Lung (tissue), 17 donors: ENCODE measurements at places on chromosomes 13 and 19. TPM values are rescaled to one million over a fixed set of nuclear protein-coding genes. Genes with fewer than 3 reads are reported as not detected.

DNA sequence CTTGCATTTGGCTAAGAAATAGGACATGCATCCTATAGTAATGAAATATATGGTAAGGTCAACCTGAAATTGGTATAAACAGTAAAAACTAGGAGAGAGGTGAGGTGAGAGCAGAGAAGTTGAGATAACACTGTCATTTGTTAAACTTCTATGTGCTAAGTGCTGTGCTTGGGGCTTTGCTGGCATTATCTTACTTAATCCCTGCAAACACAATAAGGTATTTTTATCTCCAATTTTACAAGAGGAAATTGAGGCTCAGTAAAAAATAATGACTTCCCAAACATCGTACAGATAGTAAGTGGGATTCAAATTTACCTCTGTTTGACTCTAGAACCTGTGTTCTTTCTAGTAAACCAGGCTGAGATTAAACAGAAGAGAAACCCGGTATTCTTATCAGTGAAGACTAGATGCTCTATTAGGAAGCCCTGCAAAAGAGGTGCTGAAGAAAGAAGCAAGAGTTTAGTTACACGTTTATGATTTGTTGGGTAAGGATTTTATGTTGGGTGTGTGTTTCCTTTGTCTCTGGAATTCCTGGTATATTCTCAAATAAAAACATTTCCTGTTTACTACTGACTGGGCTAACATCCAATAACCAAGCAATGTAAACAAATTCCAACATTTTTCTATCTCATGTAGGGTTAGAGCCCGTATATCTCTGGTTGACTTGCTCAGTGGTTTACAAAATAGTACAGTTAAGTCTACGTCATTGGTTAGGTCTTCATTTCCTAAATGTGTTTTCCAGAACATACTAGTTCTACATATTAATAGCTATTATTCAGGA, 137.3 kb upstream of the FNDC3A start:
- H3K27ac ChIP-seq: no peak overlapping the region
- DNase-seq: no peak
- no peaks in the 10 kb centered on the region for H3K4me1 ChIP-seq
- H3K36me3 ChIP-seq: no peaks in the 10 kb centered on the region
- no peak overlapping the region for H3K4me3 ChIP-seq

DNA sequence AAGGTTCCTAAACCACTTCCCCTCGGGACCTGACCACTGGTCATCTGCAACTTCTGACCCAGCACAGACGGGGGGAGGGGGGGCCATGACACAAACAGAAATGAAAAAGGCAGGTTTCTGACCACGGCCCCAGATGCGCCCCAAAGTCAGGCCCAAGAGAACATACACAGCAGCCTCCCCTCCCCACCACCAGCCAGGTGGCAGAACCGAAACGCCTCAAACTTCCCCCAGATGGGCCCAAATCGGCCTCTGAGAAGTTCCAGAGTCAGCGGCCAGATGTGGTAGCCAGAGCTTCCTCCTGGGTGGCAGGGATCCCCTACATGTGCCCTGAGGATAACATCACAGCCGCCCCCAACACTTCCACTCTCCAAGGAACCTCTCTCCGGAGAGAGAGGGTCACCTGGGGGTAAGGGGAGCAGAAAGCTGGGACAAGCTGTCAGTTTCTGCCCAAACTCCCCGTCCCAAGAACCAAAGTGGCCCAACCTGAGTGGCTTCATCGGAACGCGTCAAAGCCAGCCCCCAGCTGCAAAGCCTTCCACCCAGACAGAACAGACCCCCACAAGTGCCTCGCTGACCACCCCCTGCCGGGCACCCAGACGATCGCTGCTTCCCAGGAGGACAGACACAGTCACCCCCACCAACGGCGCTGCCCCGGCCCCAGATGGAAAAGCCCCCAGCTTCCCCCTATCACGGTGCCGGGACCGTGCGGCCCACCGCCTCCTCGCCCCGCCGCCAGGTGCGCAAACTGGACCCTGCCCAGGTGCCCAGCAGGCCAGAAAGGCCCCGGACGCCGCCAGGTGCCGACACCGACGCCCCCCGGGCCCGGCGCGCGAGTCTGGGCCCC, 800 bp downstream of the ELL start:
- no peaks in the 10 kb centered on the region for H3K27me3 ChIP-seq
- peaks cover 4% of the 10 kb centered on the region for H3K4me1 ChIP-seq
- H3K4me3 ChIP-seq: peak overlapping the region; percentile 94
- no peaks in the 10 kb centered on the region for H3K36me3 ChIP-seq
- DNase-seq: peak; percentile 61

DNA sequence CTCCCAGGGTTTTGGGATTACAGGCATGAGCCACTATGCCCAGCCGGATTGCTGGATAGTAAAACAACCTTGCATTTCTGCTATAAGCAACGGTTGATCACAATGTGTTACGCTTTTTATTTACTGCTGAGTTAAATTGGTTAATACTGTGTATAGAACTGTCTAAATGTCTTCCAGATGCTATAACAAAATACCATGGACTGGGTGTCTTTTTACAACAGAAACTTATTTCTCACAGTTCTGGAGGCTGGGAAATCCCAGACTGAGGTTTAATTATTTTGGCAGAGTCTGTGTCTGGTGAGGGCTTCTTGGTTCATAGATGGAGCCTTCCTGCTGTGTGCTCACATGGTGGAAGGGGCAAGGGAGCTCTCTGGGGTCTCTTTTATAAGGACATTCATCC, 65.5 kb downstream of the ING1 start:
- no peak overlapping the region for H3K27ac ChIP-seq
- no peaks in the 10 kb centered on the region for H3K4me1 ChIP-seq
- no peaks in the 10 kb centered on the region for H3K27me3 ChIP-seq

DNA sequence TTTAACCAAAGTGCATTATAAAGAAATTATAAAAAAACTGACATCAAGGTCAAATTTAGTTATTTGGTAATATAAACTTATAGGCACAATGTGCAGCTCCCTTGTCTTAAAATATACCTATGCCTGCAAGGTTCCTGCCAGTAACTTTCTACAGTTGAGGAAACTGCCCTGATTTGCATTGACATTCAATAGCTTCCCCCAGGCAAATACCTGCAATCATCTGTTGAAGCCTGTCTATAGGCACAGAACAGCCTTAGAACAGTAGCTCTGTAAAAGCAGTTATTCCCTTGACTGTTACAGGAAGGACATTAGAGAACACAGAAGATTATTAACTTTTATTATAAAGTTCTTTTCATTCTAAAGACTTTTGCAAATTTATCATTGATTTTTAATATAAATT, 1239.5 kb downstream of the PCDH9 start:
- no peak for DNase-seq
- no peak overlapping the region for H3K4me3 ChIP-seq
- no peaks in the 10 kb centered on the region for H3K27me3 ChIP-seq
- H3K36me3 ChIP-seq: no peaks in the 10 kb centered on the region

GRCh38 chr19:30167206-30167868, 204.8 kb upstream of the ZNF536 start:
- no peaks in the 10 kb centered on the region for H3K4me1 ChIP-seq
- H3K4me3 ChIP-seq: no peak overlapping the region
- H3K27ac ChIP-seq: no peak overlapping the region
- H3K36me3 ChIP-seq: no peaks in the 10 kb centered on the region
- H3K27me3 ChIP-seq: peaks cover 2% of the 10 kb centered on the region

DNA sequence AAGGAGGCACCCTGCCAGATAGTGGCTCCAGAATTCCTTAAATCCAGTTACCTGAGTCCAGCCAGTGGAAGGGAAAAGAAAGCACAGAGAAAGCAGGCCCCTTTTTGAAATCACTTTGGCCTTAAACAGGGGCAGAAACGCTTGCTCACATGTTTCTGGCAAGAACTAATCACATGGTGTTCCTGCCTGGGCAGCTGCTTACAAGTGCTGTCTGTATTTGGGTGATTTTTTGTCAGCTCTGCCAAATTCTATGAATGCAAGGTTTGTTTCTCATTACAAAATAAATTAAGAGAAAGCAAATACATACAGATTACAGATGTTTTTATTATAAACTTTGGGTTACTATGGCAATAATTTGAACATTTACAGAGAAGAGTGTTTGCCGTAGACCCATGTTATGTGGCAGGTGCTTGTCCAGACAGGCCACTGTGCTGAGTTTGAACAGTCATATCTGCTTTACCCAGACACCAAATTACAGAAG, 1237.8 kb downstream of the SLITRK5 start:
- H3K4me1 ChIP-seq: no peaks in the 10 kb centered on the region
- H3K4me3 ChIP-seq: no peak overlapping the region
- H3K27ac ChIP-seq: no peak overlapping the region
- no peak for DNase-seq

DNA sequence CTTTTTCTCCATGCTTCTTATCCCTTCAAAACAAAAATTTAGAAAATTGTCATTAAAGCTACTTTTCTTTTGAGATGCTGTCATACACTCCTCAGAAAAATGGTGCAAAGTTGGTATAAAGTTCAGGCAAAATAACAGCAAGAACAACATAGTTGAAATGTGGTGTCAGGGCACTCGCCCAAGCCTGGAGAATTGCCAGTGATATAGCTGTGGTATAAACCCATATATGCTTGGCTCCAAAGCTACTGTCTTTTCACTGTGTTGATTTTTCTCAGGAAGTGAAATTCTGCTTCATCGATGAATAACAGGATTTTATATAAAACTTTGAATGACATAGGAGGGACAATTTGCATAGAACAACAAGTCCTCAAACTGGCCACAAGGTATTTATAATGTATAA, 2532.9 kb downstream of the PCDH9 start:
- no peaks in the 10 kb centered on the region for H3K36me3 ChIP-seq
- H3K4me3 ChIP-seq: no peak overlapping the region
- no peaks in the 10 kb centered on the region for H3K4me1 ChIP-seq
- DNase-seq: peak; percentile 30
- no peak overlapping the region for H3K27ac ChIP-seq
- H3K27me3 ChIP-seq: no peaks in the 10 kb centered on the region

DNA sequence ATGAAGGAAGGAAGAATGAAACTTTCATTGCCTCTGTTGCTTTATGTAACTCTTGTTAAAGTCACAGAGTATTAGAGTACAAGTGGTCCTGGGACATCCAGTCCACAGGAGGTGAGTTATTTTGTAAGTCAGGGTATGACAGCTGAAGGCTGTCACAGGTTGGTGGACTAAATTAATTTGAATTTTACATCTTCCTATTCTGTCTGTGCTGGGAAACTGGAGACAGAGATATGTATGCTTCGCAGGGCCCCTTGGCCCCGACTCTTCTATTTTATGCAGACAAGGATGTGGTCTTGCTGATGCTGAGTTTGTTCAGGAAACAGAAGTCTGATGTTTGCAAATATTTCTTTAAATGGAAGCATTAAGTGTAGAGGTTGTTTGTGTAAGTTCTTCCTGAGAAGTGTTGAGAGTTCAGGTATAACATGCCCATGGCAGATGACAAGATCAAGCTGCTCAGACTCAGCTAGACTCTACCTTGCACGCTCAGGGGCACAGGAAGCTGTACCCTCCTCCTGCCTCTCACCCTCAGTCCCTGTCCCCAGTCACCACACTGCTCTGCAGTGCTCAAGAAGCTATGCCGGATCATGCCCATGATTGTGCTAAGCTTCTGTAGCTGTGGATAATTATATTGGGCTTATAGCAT, 23.4 kb downstream of the RASL11A start:
- no peak for DNase-seq
- H3K27ac ChIP-seq: no peak overlapping the region
- no peaks in the 10 kb centered on the region for H3K36me3 ChIP-seq
- no peaks in the 10 kb centered on the region for H3K27me3 ChIP-seq
- H3K4me3 ChIP-seq: no peak overlapping the region
- no peaks in the 10 kb centered on the region for H3K4me1 ChIP-seq

GRCh38 chr13:93230261-93230855, 3.8 kb downstream of the GPC6 start:
- H3K27me3 ChIP-seq: no peaks in the 10 kb centered on the region
- H3K4me3 ChIP-seq: no peak overlapping the region
- no peak overlapping the region for H3K27ac ChIP-seq
- DNase-seq: no peak
- no peaks in the 10 kb centered on the region for H3K36me3 ChIP-seq

- DNase-seq: no peak
- H3K4me3 ChIP-seq: no peak overlapping the region
- no peaks in the 10 kb centered on the region for H3K4me1 ChIP-seq
- H3K36me3 ChIP-seq: no peaks in the 10 kb centered on the region
Observed at GRCh38 chr19:734716-735115, 16.2 kb upstream of the MISP start.

- no peak overlapping the region for H3K27ac ChIP-seq
- no peaks in the 10 kb centered on the region for H3K4me1 ChIP-seq
- no peaks in the 10 kb centered on the region for H3K27me3 ChIP-seq
- H3K36me3 ChIP-seq: no peaks in the 10 kb centered on the region
Observed at GRCh38 chr13:73674570-73674969, 459.6 kb downstream of the KLF12 start.

DNA sequence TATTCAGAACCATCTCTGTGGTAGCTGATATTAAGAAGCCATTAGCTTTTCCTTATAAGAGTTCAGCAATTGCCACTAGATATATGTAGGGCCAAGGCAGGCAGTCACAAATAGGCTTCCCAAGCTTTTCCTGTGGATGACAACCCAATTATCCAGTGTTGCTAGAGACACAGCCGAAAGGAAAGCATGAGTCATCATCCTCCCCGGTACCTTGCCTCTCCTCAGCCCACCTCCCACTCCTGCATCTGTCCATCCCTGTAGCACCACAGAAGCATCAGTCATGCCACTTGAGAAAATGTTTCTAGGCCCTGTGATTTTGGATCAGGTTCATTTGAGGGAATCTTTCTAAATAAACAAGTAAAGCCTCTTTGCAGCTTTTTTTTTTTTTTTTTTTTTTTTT, 204.3 kb downstream of the DNAJC15 start:
- no peaks in the 10 kb centered on the region for H3K36me3 ChIP-seq
- H3K4me3 ChIP-seq: no peak overlapping the region
- no peak overlapping the region for H3K27ac ChIP-seq
- no peak for DNase-seq

GRCh38 chr13:26053418-26053980, 1.7 kb upstream of the SHISA2 start:
- H3K4me3 ChIP-seq: no peak overlapping the region
- H3K4me1 ChIP-seq: peaks cover 12% of the 10 kb centered on the region
- H3K27me3 ChIP-seq: no peaks in the 10 kb centered on the region

- no peak overlapping the region for H3K4me3 ChIP-seq
- no peaks in the 10 kb centered on the region for H3K27me3 ChIP-seq
- no peak overlapping the region for H3K27ac ChIP-seq
Observed at GRCh38 chr13:33290421-33290965, 4.9 kb upstream of the STARD13 start.

DNA sequence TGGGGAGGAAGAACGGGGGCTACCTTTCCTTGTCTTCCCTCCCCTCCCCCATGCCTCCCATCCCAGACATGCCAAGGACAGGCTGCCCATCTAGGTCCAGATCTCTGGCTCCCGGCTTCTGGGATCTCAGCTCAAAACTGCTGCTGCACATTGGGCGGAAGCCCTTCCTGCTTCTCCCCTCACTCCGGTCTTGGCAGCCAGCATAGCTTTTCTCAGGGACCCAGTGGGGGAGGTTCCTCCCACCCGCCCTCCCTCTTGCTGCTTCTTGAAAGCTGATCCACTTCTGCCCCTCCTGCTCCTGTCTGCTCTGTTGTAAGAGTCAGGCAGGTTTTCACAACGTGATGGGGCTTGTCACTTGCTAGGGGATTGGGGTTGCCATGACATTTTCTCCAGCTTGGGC, 21.7 kb upstream of the RNF17 start:
- H3K27ac ChIP-seq: no peak overlapping the region
- H3K4me3 ChIP-seq: no peak overlapping the region
- DNase-seq: peak; percentile 56

C2CD4C gene
- 0.88 TPM for total RNA-seq

ZNF529 gene
- total RNA-seq: 26.4 TPM

COL5A3 gene
- total RNA-seq: 15.1 TPM

TNFAIP8L1 gene
- 18.5 TPM for total RNA-seq

ZNF345 gene
- 22.5 TPM for total RNA-seq
